ENCODE measurements at places on chromosomes 1 and 21. TPM values are rescaled to one million over a fixed set of nuclear protein-coding genes. Genes with fewer than 3 reads are reported as not detected.

GRCh38 chr1:22340066-22340465 lies 111.6 kb upstream of the ZBTB40 start:
- H3K36me3 ChIP-seq: no peaks in the 10 kb centered on the region
- H3K27ac ChIP-seq: no peak overlapping the region
- H3K4me3 ChIP-seq: no peak overlapping the region
- DNase-seq: no peak
- peaks cover 5% of the 10 kb centered on the region for H3K27me3 ChIP-seq

DNA sequence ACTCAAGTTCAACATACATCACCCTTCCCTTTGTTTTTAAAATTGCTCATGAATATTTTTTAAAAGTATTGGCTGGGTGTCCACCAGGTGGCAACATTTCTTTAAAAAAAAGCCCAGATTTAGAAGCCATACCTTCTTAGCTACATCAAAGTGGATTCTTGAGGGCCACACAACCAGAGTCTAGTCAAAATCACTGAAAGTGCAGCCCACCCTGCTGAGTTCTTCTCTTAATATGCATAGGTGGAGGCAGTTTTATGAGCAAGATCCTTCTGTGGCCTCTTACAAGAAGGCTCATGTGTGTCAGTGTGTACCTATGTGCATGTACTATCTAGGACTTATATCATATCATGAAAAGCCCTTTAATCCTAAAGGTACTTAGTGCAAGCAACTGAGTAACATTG lies 16.9 kb upstream of the GNG12 start:
- no peaks in the 10 kb centered on the region for H3K36me3 ChIP-seq
- DNase-seq: no peak
- H3K4me1 ChIP-seq: no peaks in the 10 kb centered on the region
- H3K27ac ChIP-seq: no peak overlapping the region

DNA sequence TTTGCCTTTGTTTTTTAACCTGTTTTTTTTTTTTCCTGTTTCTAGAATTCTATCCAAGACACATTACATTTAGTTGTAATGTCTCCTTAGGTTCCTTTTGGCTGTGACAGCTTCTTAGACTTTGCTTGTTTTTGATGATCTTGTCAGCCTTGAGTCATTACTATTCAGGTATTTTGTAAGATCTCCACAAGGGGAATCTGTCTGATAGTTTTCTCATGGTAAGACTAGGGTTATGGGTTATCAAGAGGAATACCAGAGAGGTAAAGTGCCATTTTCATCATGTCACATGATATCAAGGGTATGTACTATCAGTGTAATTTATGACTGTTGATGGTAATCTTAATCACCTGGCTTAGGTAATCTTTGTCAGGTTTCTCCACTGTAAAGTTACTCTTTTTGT lies 99.1 kb upstream of the GFI1 start:
- no peak overlapping the region for H3K27ac ChIP-seq
- DNase-seq: no peak
- H3K27me3 ChIP-seq: no peaks in the 10 kb centered on the region

GRCh38 chr1:64484651-64485050 lies 14.7 kb downstream of the CACHD1 start:
- no peak overlapping the region for H3K4me3 ChIP-seq
- DNase-seq: no peak
- H3K27ac ChIP-seq: no peak overlapping the region
- no peaks in the 10 kb centered on the region for H3K27me3 ChIP-seq

GRCh38 chr1:22815421-22816066 lies 104.9 kb downstream of the EPHB2 start:
- H3K4me1 ChIP-seq: no peaks in the 10 kb centered on the region
- H3K27ac ChIP-seq: no peak overlapping the region
- peaks cover 10% of the 10 kb centered on the region for H3K27me3 ChIP-seq
- DNase-seq: no peak

DNA sequence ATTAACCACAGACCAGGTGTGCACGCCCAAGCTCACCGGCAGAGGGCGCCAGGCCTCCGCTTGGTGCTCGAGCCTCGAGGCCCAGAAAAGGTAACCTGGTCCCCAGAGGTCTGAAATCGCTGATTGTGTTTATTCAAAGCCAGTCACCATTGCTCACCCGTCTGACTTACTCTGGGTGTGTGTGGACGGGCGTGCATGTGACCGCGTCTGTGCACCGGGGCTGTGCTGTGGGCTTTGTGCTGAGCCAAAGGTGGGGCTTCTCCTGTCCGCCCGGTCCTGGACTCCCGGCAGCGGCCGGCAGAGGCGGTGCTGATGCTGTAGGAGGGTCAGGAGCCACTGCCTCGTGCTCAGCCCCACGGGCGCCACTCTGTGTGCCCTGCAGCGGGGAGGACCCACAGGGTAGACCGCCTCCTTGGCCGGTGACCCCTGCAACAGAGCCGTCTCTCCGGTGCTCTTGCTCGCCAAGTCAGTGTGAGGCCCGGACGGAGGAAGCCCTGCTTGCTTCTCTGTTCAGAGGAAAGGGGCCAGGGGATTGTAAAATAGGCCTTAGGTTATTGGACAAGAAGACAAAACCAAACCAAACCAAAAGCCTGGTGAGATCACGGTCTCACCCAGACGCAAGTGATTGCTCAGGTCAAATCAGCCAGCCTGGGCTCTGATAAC lies 32.0 kb upstream of the BTG2 start:
- H3K4me1 ChIP-seq: peaks cover 7% of the 10 kb centered on the region
- no peak overlapping the region for H3K27ac ChIP-seq
- DNase-seq: peak; percentile 88
- H3K27me3 ChIP-seq: peaks cover 8% of the 10 kb centered on the region
- H3K36me3 ChIP-seq: no peaks in the 10 kb centered on the region

DNA sequence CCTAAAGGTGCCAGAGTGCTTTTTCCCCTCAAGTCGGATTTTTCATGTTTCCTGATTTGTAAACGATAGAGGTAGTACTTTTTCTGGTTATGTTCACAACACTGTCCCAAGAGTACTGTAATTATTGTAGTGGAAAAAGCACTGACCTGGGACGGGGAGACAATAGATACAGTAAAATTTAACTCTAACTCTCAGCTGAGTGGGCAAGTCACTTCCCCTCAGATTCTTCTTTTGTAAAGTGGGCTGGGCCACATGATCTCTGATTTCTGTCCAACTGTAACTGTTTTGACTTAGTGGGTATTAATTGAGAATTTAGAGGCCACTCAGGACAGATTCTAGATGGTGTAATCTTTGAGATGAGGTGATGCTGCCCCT lies 19.1 kb downstream of the MARCKSL1 start:
- DNase-seq: no peak
- peaks cover 3% of the 10 kb centered on the region for H3K36me3 ChIP-seq
- H3K4me3 ChIP-seq: no peak overlapping the region
- H3K4me1 ChIP-seq: peaks cover 19% of the 10 kb centered on the region
- H3K27ac ChIP-seq: no peak overlapping the region
- H3K27me3 ChIP-seq: no peaks in the 10 kb centered on the region

DNA sequence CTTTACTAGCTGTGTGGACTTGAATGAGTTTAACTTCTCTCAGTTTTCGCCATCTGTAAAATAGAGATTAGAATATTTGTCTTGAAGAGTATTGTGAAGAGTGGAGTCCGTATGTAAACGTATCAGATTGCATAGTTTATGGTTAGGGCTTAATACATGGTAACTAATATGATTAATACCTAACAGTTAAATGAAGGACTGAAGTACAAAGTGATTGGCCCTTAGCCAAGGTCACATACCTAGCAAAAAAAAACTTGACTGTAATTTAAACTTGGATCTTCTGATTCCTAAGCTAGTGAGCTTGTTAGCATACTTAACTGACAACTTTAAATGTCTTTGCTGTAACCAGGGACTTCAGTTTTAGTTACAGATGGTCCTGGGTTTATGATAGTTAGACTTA lies 1.9 kb downstream of the GIPC2 start:
- peaks cover 34% of the 10 kb centered on the region for H3K4me1 ChIP-seq
- H3K4me3 ChIP-seq: peak overlapping the region; percentile 75
- H3K27ac ChIP-seq: peak overlapping the region; percentile 77

GRCh38 chr21:42361286-42361685 lies 5.0 kb downstream of the TFF1 start:
- H3K4me3 ChIP-seq: no peak overlapping the region
- peaks cover 10% of the 10 kb centered on the region for H3K36me3 ChIP-seq

Gene DOP1B
- 8.7 TPM for total RNA-seq

Gene NPHS2
- total RNA-seq: not detected

GRCh38 chr21:36753556-36753955 lies 54.6 kb downstream of the SIM2 start:
- peaks cover 42% of the 10 kb centered on the region for H3K4me1 ChIP-seq
- peaks cover 44% of the 10 kb centered on the region for H3K36me3 ChIP-seq
- no peak overlapping the region for H3K4me3 ChIP-seq
- DNase-seq: no peak
- no peak overlapping the region for H3K27ac ChIP-seq

GRCh38 chr1:75097654-75098053 lies 36.5 kb upstream of the LHX8 start:
- no peaks in the 10 kb centered on the region for H3K36me3 ChIP-seq
- H3K4me1 ChIP-seq: no peaks in the 10 kb centered on the region
- DNase-seq: no peak
- no peak overlapping the region for H3K27ac ChIP-seq

DNA sequence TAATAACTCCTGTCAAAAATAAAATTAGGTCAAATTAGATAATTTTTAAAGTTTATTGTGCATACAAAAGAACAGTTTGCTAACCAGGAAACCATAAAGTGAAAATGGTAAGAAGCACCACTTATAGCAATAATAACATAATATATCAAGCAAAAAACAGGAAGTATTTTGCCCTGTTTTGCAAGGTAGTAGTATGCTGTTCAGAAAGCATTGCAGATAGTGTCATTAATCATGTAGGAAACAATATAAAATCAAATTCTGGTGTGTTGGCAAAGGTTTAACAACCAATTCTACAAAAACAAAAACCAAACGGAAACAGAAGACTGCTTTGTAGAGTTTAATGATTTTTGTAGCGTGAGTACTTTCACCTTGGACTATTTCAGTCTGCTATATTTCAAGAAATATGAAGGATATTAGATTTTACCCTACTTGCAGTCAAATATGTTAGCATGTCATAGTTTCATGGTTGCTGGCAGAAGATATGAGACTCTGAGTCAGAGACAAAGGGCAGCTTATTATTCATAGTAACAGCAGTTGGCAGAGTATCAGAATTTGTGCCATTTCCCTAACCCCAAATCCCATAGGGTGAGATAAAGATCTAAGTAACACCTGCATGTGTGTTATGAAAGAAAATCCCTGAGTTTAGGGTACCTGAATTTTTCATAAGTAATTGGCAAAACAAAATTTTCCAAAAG lies 729.0 kb upstream of the BRINP3 start:
- no peaks in the 10 kb centered on the region for H3K36me3 ChIP-seq
- H3K4me3 ChIP-seq: no peak overlapping the region
- DNase-seq: no peak
- H3K27me3 ChIP-seq: no peaks in the 10 kb centered on the region

DNA sequence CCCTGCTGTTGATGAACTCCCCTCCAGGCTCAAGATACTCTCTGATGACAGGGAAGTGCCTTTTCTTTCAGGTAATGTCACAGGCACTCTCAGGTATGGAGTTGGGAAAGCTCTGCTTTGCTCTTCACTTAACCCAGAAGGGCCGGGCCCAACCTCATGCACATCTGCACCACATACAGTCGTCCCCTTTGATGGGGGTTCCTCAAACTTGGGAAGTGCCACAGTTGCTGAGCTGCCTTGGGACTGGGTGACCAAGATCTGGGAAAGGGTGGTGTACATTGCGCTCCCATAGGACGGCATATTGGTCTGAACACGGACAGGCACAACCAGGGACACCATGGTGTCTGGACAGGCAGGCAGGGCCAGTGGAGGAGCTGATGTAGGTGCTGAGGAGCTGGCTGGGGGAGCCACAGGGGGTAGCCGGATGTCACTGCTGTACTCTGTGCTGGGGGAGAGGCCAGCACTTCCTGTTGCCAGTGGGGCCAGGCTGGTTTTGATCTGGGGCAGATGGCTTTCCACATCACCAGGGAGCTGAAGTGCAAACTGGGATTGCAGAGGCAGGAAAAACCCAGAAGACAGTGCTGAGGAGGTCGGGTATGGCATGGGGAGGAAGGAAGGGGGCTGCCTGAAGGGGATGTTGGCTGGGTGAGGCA lies 96.2 kb upstream of the EDN2 start:
- no peak overlapping the region for H3K27ac ChIP-seq
- H3K4me1 ChIP-seq: peaks cover 8% of the 10 kb centered on the region
- peaks cover 3% of the 10 kb centered on the region for H3K36me3 ChIP-seq
- no peak overlapping the region for H3K4me3 ChIP-seq
- DNase-seq: no peak

GRCh38 chr1:89698624-89699023 lies 65.7 kb downstream of the LRRC8C start:
- no peak for DNase-seq
- no peak overlapping the region for H3K4me3 ChIP-seq
- no peaks in the 10 kb centered on the region for H3K36me3 ChIP-seq
- H3K27me3 ChIP-seq: no peaks in the 10 kb centered on the region
- H3K27ac ChIP-seq: no peak overlapping the region

Gene MR1
- total RNA-seq: 0.67 TPM

Gene QSOX1
- 199 TPM for total RNA-seq

DNA sequence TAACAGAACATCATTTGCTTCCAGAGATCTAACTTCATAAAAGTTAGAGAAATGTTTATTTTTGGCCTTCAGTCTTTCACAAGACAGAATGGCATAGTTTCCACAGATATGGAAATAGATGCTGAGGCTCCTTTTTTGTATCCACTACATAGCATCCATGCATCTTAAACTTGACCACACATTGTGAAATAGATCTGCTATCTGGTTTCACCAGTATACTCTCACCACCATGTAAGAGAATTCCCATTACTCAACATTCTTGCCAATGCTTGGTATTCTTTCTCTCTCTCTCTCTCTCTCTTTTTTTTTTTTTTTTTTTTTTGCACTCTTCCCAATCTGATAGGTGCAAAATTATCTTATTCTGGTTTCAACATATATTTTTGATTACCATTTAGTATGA lies 52.1 kb upstream of the PRMT6 start:
- H3K4me1 ChIP-seq: no peaks in the 10 kb centered on the region
- no peak overlapping the region for H3K27ac ChIP-seq
- H3K36me3 ChIP-seq: no peaks in the 10 kb centered on the region
- DNase-seq: no peak

Gene FAM151A
- not detected for total RNA-seq

Gene AGBL4
- 0.51 TPM for total RNA-seq

- peaks cover 57% of the 10 kb centered on the region for H3K4me1 ChIP-seq
- H3K27me3 ChIP-seq: peaks cover 3% of the 10 kb centered on the region
- H3K27ac ChIP-seq: peak overlapping the region; percentile 48
- DNase-seq: no peak
- no peak overlapping the region for H3K4me3 ChIP-seq
These were observed 20.5 kb downstream of the HSPG2 start for GRCh38 chr1:21916447-21917238.

DNA sequence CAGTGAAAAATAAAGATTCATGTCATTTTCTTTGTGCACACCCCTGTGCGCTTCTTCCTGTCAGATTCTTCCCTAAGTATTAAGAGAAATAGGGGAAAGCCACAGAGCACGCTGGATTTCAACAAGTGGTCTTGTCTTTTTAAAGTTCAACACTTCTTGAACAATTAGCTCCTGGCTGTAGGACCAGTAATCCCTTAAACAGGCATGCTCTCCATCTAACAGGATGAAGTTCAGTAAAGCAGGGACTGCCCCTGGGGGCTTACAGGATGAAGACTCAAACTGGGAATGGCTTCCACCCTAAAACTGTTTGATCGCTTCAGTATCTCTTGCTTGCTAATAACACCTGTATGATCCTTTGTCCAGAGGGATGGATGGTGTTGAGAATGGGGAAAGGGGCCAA lies 4.2 kb downstream of the PSMB4 start:
- DNase-seq: no peak
- no peak overlapping the region for H3K4me3 ChIP-seq
- H3K4me1 ChIP-seq: peaks cover 19% of the 10 kb centered on the region
- no peak overlapping the region for H3K27ac ChIP-seq
- H3K27me3 ChIP-seq: peaks cover 4% of the 10 kb centered on the region
